Karpas-422 (cell line): ENCODE measurements at places on chromosomes 11 and 22. TPM values are rescaled to one million over a fixed set of nuclear protein-coding genes. Genes with fewer than 3 reads are reported as not detected.

- no peaks in the 10 kb centered on the region for H3K36me3 ChIP-seq
- peak overlapping the region; percentile 71 for H3K4me3 ChIP-seq
- H3K4me1 ChIP-seq = peaks cover 19% of the 10 kb centered on the region
- peak; percentile 59 for DNase-seq
- no peak overlapping the region for H3K27ac ChIP-seq
Measured at GRCh38 chr11:134252346-134253187, 585 bp downstream of the THYN1 start.

GRCh38 chr11:3947061-3947460 is 91.6 kb downstream of the STIM1 start:
- DNase-seq = no peak
- no peak overlapping the region for H3K27ac ChIP-seq
- H3K27me3 ChIP-seq = no peaks in the 10 kb centered on the region
- no peak overlapping the region for H3K4me3 ChIP-seq
- no peaks in the 10 kb centered on the region for H3K36me3 ChIP-seq

DNA sequence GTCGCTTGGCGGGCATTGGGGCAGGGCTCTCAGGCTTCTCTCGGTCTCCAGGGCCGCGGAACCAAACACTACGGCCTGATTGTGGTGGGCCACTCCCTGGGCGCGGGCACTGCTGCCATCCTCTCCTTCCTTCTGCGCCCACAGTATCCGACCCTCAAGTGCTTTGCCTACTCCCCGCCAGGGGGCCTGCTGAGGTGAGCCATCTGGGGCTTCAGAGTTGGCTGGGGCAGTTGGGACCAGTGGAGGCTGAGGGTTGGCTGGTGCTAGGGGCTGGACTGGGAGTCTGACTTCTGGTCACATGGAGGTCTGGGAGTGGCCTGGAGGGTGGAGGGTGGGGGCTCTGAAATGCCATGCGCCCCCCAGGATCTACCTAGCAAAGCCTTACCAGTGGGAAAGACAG is 15.3 kb upstream of the MYRF start:
- H3K27ac ChIP-seq = no peak overlapping the region
- peak; percentile 85 for DNase-seq
- H3K27me3 ChIP-seq = no peaks in the 10 kb centered on the region
- no peaks in the 10 kb centered on the region for H3K4me1 ChIP-seq

GRCh38 chr22:44221710-44222475 is 41.2 kb downstream of the PARVG start:
- no peak for DNase-seq
- no peaks in the 10 kb centered on the region for H3K27me3 ChIP-seq
- no peak overlapping the region for H3K4me3 ChIP-seq
- H3K36me3 ChIP-seq = no peaks in the 10 kb centered on the region

GRCh38 chr11:67647471-67647870 is 3.1 kb downstream of the ACY3 start:
- peak overlapping the region; percentile 95 for H3K27ac ChIP-seq
- no peaks in the 10 kb centered on the region for H3K36me3 ChIP-seq
- H3K4me3 ChIP-seq = no peak overlapping the region
- DNase-seq = no peak

DNA sequence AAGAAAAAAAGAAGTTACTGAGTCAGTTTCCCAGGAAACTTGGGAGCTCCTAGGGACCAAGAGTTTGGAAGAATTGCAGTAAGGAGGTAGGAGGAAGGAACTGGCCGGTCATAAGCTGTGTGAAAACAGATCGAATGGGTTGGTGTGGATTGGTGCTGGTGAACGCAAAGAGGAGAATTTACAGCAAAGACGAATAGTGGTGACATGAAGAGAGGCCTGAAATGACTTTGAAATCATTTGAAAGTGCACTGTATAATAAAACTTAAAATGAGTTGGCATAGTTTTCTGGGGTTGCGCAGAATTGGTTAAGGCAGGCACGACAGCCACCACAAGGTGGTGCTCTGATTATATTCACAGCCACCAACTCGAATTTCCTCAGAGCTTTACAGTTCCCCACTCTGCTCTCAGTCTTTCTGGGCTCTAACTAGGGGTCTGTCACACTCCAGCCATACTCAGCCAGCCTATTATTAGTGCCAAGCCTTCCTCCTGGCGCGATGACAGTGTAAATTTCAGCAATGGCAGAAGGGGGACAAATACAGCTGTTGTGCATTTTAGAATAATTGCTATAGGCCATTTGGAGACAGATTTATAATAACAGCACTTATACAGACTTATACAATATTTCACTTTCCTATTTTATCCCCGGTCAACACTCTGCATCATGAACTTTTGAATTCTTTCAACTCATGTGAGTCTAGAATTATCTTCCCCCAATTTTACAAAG is 8.3 kb upstream of the HTR3B start:
- H3K27ac ChIP-seq = no peak overlapping the region
- peaks cover 21% of the 10 kb centered on the region for H3K4me1 ChIP-seq
- no peak overlapping the region for H3K4me3 ChIP-seq
- no peaks in the 10 kb centered on the region for H3K27me3 ChIP-seq

DNA sequence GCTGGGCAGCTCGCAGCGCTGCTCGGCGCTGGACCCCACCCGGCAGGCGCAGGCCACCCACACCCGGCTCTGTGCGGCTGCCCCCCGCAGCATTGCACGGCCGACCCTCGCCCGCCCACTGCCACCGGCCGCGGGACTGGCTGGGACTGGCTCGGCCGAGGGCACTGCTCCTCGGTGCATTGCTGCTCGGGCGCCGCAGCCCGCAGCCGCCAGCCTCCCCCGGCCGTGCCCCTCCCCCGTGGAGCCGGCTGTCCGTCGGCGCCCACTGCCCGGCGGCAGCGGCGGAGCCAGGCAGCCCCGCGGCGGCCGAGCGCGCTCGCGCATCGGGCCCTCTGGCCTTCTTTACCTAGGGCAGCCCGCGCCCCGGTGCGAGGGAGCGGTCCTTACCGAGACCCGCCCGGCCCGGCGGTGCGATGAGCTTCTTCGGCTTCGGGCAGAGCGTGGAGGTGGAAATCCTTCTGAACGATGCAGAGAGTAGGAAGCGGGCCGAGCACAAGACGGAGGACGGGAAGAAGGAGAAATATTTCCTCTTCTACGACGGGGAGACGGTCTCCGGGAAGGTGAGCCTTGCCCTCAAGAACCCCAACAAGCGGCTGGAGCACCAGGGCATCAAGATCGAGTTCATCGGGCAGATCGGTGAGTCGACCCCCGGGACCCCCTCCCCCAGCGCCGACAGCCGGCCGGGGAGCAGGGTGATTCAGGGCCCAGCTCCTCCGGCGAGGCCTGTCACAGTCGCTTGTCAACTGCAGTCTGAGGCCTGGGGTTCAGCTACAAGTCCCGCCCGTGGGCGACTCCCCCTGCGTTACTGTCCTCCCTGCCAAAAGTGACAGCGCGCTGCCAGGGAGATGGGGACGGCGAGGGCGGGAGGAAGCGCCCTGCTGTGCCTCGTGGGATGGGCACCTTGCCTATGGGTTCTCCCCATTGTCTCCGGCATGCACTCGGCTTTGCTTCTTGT is 516 bp downstream of the VPS26B start:
- DNase-seq = peak; percentile 51
- no peaks in the 10 kb centered on the region for H3K27me3 ChIP-seq
- H3K36me3 ChIP-seq = no peaks in the 10 kb centered on the region

DNA sequence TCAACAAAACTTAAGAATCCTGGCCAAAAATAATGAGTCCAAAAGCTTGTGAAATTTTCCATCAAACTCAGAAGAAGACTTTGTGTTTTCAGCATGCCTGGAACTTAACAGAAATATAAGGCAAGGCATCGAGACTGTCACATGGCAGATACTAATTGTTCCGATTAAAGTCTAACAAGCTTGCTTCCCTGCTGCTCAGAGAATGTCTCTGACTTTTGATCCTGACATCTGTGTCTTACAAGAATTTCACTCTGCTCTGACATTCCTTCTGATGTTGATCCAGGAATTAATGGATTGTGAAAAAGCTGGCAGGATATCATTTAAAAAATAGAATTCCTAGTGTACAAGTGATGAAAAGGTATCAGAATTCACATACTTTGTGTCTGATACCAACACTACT is 170.2 kb downstream of the DCDC1 start:
- H3K4me1 ChIP-seq = no peaks in the 10 kb centered on the region
- no peaks in the 10 kb centered on the region for H3K36me3 ChIP-seq
- H3K27me3 ChIP-seq = no peaks in the 10 kb centered on the region
- no peak overlapping the region for H3K4me3 ChIP-seq
- H3K27ac ChIP-seq = no peak overlapping the region

- H3K27ac ChIP-seq = no peak overlapping the region
- no peaks in the 10 kb centered on the region for H3K27me3 ChIP-seq
- DNase-seq = no peak
- H3K36me3 ChIP-seq = 0 out of 2 replicates have a peak, but pooled peaks cover 4% of the 10 kb centered on the region
- H3K4me1 ChIP-seq = peaks cover 14% of the 10 kb centered on the region
Measured at GRCh38 chr11:230431-230830, 5.7 kb downstream of the SIRT3 start.

- H3K4me3 ChIP-seq = no peak within 1 kb of the TSS
- no peak within 1 kb of the TSS for H3K27ac ChIP-seq
- no peaks in the 10 kb centered on the region for H3K4me1 ChIP-seq
- DNase-seq = no peak
- no peaks in the 10 kb centered on the region for H3K27me3 ChIP-seq
- H3K36me3 ChIP-seq = no peaks in the 10 kb centered on the region
Measured at GRCh38 chr11:125164422-125165110, at the start of gene PKNOX2. TSS of gene PKNOX2 (plus strand) at chr11:125164751. CDS start at chr11:125351306, 186,555 bp downstream.

DNA sequence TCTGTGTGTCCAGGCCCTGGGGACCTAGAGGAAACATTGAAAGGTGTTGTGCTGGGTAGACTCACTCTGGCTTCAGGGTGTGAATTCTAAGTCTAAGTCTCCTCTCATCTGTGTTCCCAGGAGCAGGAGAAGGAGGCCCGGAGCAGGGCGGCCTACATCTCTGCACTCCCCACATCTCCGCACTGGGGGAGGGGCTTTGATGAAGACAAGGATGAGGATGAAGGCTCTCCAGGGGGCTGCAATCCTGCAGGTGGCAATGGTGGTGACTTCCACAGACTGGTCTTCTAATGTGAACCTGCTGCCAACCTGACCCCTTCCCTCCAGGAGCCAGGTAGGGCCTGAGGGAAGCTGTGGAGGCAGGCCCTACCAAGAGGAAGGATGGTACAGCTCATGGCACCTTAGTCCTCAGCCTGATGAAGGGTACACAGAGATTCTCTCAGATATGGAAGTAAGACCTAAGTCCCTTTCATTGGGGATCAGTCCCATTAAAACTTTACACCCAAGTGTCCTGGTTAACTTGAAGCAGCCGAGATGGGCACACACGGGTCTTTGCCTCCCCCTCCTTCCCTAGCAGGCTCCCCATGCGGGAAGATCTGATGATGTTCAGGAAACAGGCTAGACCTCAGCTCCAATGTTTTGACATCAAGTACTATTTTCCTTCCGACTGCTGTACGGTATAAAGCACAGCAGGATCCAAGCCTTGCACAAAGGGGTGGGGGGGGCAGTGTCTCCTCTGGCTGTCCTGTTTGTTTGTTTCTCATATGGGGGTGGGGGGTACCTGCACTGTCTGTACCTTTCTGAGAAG is 25.0 kb downstream of the USP35 start:
- no peak overlapping the region for H3K4me3 ChIP-seq
- H3K27me3 ChIP-seq = no peaks in the 10 kb centered on the region
- H3K36me3 ChIP-seq = no peaks in the 10 kb centered on the region
- H3K27ac ChIP-seq = no peak overlapping the region
- no peak for DNase-seq
- no peaks in the 10 kb centered on the region for H3K4me1 ChIP-seq

DNA sequence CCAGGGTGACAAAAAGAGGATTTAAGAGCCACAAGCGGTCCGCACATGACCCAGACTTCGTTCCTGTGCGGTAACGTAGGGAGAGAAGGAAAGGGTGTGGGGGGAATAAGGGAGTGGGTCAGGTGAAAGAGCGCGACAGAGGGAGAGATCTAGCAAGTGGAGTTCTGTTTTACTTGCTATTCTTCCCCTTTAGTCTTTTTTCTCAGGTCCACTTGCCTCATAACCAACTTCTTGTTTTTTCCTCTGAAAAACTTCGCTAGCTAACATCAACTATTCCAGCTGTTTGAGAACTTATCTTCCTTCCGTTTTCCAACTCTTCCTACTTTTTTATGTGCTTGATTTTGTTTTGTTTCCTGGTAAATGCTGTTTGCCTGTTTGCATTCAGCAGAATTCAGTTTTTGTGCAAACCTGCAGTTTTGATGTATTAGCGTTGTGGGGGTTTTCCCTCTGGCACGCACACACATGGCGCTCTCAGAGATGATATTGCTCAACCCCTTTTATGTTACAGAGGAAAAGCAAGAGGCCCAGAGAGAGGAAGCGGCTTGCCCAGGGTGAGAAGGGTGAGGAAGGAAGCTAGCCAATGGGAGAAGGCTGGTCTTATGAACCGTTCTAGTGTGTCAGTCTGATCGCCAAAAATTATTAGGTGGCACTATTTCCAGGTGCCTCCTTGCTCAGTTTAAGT is 592 bp upstream of the CTSC start:
- no peaks in the 10 kb centered on the region for H3K27me3 ChIP-seq
- peak overlapping the region; percentile 78 for H3K27ac ChIP-seq
- H3K4me1 ChIP-seq = peaks cover 49% of the 10 kb centered on the region
- DNase-seq = peak; percentile 95

DNA sequence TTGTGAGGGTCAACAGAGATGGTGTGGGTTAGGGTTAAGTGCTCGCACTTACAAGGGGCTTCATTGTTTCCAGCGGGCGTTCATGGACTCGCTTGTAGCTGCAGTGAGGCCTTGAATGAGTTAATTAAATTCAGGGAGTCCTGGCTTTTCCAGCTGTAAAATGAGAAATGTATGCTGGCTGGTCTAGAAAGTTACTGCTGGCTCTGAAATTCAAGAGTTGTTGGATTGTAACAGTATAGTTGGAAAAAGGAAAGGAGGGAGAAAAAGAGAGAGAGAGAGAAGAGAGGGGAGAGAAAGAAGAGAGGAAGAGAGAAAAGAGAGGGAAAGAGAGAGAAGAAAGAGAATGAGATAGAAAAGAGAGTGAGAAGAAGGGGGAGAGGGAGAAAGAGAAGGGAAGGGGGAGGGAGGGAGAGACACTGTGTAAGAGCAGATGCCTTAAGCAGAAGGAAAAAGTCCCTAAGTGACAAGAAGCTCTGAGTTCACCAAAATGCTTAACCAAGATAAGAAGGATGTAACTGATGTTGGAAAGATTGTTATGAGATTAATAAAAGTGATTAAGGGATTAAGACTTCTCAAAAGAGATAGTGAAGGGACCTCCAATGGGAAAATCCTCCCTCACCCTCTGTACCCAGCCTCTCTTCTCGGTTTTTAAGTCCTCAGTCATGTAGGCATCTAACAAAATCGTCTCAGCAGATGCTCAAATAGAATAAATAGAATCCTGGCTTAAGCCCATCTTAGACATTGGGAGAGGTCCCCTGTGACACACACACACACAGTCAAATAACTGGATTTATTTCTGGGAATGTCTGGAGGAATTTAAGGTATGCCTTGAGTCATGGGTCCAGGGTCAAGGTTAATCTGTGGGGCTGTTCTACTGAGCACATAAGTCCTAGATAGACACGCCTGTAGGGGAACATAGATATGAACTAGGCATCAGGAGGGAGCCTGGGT is 477.9 kb downstream of the MIAT start:
- no peaks in the 10 kb centered on the region; the same call in 1 of the 2 replicates for H3K27me3 ChIP-seq
- DNase-seq = no peak
- peaks cover 31% of the 10 kb centered on the region for H3K4me1 ChIP-seq
- no peak overlapping the region for H3K4me3 ChIP-seq

The RDX gene
- 0.47 and 0.71 TPM in 2 replicates for total RNA-seq

The PTPRCAP gene
- total RNA-seq = 161 and 348 TPM in 2 replicates

The CHCHD10 gene
- total RNA-seq = 115 and 220 TPM in 2 replicates

The SPINDOC gene
- 40.3 and 88.1 TPM in 2 replicates for total RNA-seq

The KRTAP5-10 gene
- not detected in 2 replicates for total RNA-seq

The PANX2 gene
- total RNA-seq = not detected in 2 replicates

The SCT gene
- total RNA-seq = not detected in 2 replicates

The MS4A15 gene
- not detected in 2 replicates for total RNA-seq

The SERHL2 gene
- total RNA-seq = 3.2 and 3.7 TPM in 2 replicates
